ENCODE measurements at places on chromosomes 7 and 10.

GRCh38 chr7:111639934-111640333 is 77.6 kb upstream of the IMMP2L start:
- DNase-seq = no peak

GRCh38 chr10:114311496-114312209 is 72.6 kb downstream of the VWA2 start:
- DNase-seq = no peak

DNA sequence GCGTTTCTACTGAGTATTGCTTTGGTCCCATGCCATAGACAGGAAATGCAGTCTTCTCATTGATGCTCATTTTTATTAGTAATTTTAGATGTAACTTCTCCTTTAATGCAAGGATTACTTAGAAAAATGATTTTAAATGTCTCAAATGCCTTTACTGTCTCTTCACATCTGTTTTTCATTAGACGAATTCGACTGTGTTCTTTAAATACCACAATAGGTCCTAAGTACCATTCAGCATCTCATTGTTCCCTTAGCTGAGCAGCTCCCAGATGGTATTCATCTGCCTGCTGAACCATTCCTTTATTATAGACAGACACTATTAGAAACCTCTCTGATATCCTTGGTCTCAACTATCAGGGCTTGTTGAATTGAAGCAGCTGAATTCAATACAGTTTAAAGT is 113.6 kb downstream of the LSMEM1 start:
- DNase-seq = no peak

DNA sequence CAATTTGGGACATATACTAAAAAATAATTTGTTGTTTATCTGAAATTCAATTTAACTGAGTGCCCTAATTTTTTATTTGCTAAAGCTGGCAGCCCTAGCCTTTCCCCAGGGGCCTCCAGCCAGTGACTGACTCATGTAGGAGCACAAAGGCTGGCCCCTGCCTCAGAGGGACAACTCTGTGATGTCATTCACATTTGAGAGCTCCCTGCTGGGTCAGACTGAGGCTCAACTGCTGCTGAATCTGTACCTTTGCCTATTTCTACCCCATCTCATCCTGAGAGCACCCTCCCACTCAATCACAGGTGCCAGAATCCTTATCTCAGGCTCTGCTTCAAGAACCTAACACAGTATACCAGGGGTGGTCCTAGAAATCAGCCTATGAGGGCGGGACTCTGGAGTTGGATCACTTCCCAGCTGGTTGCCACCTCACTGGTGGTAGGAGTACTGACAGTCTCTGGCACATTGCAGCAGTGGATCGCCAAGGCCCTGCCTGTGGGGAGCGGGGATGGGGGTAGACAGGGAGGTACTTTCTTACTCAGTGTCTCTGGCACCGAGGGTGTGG is 11.6 kb downstream of the GCK start:
- no peak for DNase-seq

- DNase-seq = no peak
Measured at GRCh38 chr7:120550494-120551048, 277.6 kb downstream of the KCND2 start.

- DNase-seq = no peak
Measured at GRCh38 chr10:123274306-123275135, 120.3 kb downstream of the BUB3 start.

DNA sequence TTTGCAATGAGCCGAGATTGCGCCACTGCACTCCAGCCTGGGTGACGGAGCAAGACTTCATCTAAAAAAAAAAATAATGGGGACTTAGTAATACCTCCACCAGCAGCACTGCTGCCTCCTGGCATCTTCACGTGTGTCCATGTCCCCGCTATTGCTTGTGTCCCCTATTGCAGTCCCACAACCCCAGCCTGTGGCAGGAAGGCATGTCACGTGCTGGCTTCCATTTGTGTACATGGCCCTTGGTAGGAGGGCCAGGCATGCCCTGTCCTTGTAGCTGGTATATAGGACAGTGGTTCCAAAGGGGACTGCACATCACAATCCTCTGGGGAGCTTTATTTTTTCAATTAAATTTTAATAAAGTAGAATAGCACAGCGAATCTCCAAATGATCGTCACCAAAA is 5.7 kb downstream of the ZNF783 start:
- DNase-seq = peak; percentile 12

DNA sequence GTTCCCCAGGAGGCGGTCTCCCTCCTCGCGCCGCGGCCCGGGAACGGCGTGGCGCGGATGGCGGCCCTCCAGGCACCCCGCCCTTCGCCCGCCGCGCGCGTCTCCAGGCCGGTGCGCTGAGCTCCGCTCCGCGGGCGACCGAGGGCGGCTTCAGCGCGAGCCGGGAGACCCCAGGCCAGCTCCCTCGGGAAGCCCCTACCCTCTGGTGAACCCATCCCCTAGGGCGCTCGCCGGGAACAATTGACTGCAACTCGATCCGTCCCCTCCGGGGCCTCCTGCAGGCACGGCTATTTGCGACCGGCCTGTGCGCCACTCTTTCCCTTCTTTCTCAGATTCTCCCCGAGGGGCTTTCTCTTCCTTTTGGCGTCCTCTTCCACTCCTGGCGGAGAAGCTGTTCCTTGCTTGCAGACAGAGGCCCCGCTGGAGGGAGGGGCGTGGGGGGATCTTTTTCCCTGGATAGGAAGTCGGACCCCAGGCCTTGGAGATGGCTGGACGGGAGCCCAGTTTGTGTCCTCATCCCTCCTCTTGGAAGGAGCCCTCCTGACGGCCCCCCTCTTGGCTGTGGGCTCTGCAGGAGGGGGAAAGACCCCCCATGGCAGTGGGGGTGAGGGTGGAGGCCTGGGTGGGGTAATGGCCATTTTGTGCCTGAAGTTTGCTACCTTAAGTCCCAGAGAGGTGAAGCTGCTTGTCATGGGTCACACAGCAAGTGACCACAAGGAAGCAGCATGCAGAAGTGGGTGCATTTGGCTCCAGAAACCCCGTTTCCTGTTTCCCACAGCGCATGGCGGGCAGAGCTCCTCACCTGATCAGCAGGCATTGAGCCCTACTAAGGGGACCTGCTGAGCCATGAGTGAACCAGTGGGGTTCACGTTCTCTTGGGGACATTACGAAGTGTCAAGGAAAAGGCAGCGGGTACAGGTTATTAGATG is 171.2 kb upstream of the TNRC18 start:
- DNase-seq = peak; percentile 40

- no peak for DNase-seq
Measured at GRCh38 chr10:89404104-89405047, 10.0 kb upstream of the IFIT5 start.

GRCh38 chr10:1074748-1075308 is 18.6 kb downstream of the WDR37 start:
- no peak for DNase-seq

DNA sequence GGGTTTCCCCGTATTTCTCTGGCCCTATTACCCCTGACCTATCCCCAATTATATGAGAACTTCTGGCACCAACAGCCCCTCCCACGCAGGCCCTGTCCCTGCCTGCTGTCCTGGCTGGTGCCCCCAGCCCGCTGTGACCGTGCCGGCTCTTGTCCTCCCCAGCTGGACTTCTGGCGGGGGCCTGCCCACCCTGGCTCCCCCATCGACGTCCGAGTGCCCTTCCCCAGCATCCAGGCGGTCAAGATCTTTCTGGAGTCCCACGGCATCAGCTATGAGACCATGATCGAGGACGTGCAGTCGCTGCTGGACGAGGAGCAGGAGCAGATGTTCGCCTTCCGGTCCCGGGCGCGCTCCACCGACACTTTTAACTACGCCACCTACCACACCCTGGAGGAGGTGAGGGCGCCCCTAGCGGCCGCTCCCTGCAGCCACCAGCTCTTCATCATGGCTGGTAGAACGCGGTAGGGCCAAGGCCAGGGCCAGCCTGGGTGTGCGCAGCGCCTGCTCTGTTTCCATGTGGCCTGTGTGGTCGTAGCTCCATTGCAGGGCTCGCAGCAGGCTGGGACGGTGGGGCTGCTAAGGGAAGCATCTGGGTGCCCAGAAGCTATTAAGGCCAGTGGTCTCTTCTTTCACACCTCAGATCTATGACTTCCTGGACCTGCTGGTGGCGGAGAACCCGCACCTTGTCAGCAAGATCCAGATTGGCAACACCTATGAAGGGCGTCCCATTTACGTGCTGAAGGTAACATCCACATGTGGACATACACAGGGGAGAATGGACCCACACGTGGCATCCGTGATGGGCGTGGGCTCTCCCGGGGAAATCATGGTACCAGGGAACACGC is 1.4 kb downstream of the CPA1 start:
- no peak for DNase-seq

DNA sequence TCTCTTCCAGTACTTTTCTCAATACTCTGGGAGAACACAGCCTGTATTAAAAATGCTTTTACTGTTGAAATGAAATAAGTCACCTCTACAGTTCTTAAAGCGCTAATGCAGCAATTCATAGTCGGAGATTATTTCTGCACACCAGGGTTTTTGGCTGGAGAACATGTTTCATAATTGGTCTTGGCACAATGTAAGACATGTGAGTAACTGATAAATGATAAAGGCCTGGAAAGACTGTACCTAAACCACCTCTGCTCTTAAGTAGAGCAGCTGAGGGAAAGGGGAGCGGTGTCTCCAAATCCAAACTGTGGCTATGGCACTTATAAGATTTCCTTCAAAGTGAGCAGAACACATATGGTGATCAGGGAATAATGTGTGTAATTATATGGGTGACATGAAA is 390.3 kb upstream of the MBL2 start:
- DNase-seq = no peak

DNA sequence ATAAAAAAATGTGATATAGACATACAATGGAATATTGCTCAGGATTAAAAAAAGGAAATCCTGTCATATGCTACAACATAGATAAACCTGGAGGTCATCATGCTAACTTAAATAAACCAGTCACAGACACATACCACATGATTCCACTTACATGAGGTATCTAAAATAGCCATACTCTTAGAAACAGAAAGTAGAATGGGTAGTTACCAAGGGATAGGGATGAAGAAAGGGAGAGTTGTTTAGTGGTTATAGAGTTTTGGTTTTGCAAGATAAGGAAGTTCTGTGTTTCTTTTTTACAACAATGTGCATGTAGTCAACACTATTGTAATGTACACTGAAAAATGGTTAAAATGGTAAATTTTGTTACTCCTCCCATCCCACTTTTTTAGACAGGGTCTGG is 30.5 kb downstream of the BICC1 start:
- no peak for DNase-seq

DNA sequence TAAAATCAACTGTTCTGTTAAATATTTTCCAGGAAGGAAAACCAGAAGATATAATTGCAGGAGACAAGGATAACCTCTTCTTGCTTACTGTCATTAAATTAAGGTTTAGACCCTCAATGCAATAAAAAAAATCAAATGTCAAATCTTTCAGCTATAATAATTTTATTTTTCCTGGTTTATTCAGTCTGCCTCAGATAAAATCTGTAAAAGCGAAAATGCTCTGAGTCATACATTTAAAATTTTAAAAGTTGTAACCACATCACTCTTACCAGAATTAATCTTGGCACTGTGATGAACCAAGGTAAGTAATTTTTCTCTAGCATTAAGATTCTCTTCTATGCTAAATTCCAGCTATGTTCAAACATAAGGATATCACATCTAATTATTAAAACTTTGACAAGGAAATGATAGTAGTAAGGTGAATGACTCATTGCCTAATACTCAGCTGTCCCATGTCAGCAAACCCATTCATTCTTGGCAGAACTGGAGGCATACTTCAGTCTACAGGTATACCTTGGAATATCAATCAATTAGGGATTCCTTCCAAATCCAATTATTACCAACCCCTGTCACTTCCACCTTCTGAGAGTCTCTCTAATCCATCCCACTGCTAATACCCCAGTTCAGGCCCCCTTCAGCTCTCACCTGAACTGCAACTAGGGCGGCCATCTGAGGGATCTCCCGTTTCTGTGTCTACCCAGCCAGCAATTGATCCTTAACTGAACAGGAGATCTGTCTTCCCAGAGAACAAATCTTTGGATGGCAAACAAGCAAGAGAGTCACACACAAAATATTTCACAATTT is 434.1 kb downstream of the GRM8 start:
- no peak for DNase-seq

GRCh38 chr7:110974441-110974840 is 116.5 kb upstream of the LRRN3 start:
- DNase-seq = no peak

GRCh38 chr10:96288151-96288621 is 16.0 kb upstream of the DNTT start:
- DNase-seq = no peak

DNA sequence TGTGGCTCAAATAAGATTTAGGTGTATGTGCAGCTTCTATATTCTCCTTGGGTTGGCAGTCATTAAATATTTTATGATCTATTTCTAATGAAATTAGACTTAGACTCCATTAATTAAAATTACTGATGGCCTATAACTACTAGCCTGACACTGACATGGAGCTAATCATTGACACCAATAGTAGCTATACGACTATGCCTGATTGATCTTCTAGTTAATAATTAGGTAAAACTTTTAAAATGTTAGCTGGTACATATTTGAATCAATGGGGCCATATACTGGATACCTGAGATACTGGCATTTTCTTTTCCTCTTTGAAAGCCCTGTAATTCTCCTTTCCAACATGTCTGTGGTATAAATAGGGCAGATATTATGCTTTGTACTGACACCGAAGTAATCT is 14.4 kb downstream of the WEE2 start:
- DNase-seq = no peak

- DNase-seq = no peak
Measured at GRCh38 chr10:102004376-102004775, 51.6 kb downstream of the ARMH3 start.

DNA sequence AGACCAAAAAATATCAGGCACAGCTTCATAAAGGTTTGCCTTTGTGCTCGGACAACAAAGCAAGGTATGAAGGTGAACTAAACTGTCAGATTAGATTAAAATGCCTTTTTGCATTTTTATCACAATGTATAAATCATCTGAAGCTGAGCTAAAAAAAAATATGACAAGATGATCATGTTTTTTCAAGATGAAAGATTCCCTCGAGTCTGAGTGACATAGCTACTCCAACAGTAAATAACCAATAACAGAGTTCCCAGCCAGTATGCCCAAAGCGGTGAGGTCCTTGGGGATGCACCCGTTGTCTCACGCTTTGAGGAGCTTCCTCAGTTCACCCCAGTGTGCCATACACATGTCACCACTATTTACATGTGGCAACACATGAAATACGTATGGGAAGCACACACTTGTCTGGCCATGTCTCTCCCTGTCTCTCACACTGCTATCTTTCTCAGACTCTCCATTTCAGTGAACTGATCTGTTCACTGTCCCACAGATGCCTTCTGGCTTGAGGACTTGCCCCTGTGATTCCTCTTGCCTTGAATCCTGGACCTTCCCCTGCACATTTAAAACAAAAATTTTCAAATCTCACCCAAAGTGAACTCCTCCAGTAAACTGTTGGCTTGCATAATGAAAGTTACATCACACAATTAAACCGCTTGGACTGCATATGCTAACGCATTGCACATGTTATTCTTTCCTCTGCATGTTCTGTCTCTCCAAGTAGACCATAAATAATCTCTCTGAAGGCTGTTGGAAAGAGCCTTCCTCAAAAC is 2.6 kb upstream of the PIK3CG start:
- DNase-seq = no peak
